ENCODE measurements at places on chromosomes 16 and 17.

DNA sequence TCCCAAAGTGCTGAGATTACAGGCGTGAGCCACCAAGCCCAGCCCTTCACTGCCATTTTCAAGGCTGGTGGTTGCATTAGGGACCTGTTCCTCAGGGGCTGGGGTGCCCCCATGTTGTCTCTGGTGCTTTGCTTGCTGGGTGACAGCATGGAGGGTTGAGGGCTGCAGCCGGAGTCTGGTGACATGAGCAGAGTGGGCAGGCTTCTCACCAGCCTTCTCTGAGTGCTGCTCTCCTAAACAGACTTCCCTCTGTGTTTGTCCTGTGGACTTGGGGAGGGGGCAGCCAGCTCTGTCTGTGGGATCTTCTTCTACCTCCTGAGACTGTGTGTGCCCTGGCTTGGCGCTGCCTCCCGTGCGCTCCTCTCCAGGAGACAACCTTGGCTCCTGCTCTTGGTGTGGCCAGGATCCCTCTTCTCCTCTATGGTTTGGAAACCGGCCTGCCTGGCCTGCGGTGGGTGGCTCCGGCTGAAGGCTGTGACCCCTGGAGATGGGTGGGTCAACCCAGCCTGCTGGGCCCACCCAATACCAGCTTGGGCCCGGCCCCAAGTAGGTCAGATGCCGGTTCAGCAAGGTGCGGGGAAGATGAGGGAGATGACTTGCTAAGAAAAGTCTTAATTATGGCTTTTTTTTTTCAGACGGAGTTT is 72.1 kb downstream of the PDPK1 start:
- DNase-seq: no peak

DNA sequence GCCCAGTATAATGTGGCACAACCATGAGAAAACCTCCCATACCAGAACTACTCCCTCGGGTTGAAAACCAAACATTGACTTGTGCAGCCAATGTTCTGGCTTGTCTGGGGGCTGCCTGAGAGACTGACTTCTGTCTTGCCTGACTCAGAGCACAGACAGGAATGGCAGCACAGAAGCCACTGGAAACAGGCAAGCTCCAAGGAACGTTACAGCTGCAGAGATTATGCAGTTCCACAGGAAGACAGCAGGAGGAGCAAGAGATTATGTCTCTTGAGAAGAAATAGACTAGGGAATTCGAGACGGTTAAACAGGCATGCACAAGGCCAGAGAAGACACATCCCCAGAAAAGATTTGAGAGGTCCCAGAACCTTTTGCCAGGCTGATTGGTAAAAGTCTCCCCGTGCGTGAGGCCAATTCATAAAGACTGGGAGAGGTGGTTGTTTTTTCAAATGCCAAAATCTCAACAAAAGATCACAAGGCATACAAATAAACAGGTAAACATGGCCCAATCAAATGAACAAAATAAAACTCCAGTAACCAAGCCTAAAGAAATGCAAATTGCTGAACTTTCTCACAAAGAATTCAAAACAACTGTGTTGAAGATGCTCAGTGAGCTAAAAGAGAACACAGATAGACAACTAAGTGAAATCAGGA is 90.6 kb upstream of the CDH5 start:
- DNase-seq: peak; percentile 59

- no peak for DNase-seq
These were observed 68.8 kb upstream of the CREBBP start for GRCh38 chr16:3949287-3949686.

- no peak for DNase-seq
These were observed 27.7 kb downstream of the DHRS7C start for GRCh38 chr17:9763643-9764042.

DNA sequence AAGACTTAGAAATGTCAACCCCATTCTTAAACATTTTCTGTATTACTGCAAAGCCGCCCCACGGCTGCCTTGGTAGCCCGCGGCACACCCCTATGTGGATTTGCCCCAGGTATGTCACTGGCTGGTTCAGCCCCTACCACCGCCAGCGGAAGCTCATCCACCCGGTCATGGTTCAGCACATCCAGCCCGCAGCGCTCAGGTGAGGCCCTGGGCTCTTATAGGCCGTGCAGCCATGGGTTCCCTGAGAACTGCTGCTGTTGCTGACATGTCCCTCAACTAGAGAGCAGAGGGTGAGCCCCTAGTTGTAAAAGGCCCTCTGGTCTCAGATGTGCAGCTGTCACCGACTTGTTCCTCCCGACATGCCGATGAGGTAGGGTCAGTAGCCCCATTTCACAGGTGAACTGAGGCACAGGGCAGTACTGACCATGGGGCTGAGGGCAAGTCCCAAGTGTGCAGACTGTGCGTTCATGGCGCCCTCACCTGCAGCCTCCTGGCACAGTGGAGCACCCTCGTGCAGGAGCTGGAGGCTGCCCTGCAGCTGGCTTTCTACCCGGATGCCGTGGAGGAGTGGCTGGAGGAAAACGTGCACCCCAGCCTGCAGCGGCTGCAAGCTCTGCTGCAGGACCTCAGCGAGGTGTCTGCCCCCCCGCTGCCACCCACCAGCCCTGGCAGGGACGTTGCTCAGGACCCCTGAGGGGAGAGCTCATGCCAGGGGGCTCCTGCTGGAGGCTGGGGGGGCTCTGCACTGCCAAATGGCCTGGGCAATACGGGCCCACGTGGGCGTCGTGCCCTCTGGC is 8.7 kb downstream of the CYBC1 start:
- no peak for DNase-seq

DNA sequence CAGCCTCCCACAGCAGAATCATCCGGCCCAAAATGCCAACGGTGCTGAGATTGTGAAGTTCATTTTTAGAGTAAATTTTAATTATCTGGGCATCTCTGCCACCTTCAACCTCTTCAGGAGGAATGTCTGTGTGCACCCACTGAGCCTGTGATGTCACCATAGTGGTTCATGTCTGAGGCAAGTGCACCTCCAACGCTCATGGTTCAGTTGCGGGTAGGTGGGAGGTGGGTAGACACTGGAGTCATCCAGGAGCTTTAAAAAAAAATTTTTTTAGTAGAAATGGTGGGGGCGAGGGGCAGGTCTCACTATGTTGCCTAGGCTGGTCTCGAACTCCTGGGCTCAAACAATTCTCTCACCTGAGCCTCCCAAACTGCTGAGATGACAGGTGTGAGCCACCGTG is 1.9 kb downstream of the FLYWCH1 start:
- DNase-seq: no peak

GRCh38 chr16:12426122-12426521 is 377.6 kb downstream of the CPPED1 start:
- no peak for DNase-seq

- DNase-seq: no peak
These were observed 116.9 kb upstream of the CLEC3A start for GRCh38 chr16:77905374-77905920.

DNA sequence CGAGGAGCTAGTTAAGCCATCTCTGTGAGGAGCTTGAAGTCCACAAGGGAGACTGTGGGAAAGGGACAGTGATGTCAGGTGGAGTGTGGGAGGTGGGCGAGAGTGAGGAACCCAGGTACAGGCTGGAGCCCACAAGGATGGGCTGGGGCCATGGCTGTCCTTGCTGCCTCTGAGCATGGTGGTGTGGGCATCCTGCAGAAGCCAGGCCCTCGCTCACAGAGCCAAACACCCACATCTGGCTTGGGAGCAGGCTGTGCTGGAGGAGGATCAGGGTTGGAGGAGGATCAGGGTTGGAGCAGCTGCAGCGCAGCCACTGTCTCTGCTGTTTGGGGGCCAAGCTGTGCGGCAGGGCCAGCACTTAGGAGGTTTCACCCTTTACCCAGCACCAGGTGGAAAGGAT is 58.2 kb upstream of the ENPP7 start:
- DNase-seq: no peak
